ENCODE measurements at places on chromosomes 3 and 15.

DNA sequence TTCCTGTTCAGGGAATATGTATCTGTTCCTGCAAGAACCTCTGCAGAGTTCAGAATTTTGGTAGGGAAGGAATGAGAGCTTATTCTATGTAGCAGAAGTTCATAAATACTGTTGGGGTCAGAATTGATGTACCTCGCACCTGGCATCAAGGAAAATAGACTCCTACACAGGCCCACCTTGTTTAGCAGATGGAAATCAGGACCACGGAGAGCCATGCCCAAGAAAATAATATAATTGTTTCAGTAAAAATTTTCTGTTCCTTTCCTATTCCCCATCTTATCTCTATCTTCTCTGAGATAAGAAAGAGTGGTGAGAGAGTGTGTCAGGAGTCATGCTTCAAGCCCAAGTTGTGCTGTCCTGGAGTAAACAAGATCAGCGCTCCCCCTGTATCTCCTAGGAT lies 404.7 kb upstream of the UBE2E2 start:
- no peak for DNase-seq

GRCh38 chr15:39799552-39800011 lies 16.9 kb upstream of the FSIP1 start:
- DNase-seq: no peak

DNA sequence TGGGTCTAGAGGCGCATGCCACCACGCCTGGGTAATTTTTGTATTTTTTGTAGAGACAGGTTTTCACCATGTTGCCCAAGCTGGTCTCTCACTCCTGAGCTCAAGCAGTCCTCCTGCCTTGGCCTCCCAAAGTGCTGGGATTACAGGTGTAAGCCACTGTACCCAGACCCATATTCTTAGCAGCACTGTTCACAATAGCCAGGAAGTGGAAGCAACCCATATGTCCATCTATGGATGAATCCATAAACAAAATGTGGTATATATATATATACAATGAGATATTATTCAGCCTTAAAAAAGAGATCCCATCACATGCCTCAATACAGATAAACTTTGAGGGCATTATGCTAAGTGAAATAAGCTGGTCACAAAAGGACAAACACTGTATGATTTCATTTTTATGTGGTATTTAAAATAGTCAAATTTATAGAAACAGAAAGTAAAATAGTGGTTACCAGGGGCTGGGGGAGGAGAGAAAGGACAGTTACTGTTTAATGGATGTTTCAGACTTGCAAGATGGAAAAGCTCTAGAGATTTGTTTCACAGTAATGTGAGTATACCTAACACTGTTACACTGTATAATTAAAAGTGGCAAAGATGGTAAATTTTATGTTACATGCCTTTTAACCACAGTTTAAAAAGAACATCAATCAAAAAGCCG lies 35.7 kb upstream of the GRAMD1C start:
- no peak for DNase-seq

DNA sequence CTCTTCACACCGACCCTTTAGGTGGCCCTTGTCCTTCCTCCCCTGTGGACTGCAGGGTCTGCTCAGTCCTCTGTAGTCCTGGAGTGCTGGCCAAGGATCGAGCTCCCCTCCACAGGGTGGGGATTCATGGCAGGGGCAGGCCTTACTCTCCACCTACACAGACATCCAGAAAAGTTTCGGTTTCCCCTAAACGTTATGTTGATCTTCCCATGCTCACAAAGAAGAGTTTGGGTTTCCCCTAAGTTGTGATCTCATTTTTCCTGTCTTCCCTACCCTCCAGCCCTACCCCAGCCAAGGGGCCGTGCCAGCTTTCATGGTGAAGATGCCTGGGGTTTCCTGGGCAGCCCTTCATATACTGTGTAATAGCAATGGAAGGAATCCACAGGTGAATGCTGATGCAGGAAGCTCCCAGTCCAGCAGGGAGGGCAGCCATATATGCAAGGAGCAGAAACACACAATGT lies 10.3 kb downstream of the STOML1 start:
- DNase-seq: no peak

DNA sequence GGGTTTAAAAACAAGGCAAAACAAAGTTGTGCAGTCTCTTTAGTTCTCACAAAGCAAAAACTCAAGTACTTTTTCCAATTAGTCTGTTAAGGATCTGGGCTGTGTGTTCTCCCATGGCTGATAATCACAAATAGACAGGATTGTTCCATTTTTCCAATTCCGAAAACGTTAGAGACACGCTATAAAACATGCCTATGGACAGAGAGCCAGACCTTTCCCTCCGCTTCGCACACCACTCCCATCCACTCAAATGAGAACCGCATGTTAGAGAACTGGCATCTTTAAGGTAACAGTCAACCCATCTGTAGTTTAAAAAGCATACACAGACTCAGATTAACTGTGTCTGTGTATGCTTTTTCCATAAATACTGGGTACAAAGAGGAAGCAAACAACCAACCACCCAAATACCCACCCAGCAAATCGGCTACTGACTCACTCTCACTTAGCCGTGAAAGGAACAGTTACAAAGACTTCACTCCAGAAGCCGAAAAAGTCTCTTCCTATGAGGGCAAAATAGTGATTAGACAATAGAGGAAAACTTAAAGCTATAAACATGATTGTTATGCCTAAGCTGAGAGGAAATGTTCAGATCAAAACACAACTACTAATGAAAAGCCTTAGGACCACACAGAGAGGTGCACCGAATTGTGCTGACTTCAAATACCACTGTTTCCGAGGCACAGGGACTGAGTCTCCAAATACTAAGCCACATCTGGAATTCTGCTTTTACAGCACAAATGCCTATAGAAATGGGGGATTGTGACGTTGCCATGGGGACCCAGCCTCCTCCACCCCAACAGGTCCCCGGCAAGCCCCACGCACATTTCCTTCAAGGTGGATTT lies 36.1 kb downstream of the IL17RD start:
- no peak for DNase-seq

DNA sequence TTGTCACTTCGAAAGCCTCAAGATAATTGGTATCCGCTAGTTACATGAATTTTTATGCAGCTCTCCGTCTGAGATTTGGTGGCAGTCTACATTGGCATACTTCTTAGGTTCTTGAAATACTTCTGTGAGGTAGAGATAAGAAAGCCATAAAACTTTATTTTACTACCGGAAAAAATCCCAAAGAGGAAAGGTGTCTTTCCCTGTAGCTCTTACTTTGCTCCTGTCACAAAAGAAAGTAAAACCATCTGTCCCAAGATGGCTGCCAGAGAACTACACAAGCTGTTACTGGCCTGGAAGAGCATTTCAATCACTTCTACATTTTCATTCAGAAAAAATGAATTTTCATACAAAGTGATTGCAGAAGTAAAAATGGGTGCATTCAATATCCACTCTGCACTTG lies 214.8 kb upstream of the ST8SIA2 start:
- DNase-seq: no peak

All from central memory CD8-positive, alpha-beta T cell (primary cell).